IPS DF 19.7 (cell line): ENCODE measurements at places on chromosomes 16 and 17.

- no peak for DNase-seq
These were observed 18.7 kb upstream of the MEIOB start for GRCh38 chr16:1890708-1891050.

- DNase-seq = no peak
These were observed 55.8 kb upstream of the FASN start for GRCh38 chr17:82153745-82154375.

DNA sequence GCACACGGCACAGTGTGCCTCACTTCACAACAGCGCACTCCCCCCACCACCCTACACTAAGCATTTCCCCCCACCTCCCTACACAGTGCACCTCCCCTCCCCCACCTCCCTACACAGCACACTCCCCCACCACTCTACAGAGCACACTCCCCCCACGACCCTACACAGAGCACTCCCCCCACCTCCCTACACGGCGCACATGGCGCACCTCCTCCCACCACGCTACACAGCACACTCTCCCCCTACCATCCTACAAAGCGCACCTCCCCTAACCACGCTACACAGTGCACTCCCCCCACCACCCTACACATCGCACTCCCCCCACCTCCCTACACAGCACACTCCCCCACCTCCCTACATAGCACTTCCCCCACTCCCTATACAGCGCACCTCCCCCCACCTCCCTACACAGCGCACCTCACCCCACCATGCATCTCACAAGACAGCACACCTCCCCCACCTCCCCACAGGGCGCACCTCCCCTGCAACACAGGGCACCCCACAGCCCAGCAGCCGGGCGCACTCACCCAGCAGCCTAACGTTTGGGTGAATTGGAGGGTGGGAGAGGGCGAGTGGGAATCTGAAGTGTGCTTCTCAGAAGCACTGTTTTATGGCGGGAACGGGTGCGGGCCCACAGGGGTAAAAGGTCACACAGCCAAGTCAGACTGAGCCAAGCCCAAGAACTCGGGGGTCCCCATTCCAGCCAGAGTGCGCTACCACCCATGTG is 10.3 kb downstream of the KNOP1 start:
- no peak for DNase-seq

GRCh38 chr16:88806491-88807111 is 3.0 kb downstream of the CDT1 start:
- DNase-seq = no peak

- DNase-seq = no peak
These were observed 8.2 kb downstream of the FMNL1 start for GRCh38 chr17:45229681-45230409.

DNA sequence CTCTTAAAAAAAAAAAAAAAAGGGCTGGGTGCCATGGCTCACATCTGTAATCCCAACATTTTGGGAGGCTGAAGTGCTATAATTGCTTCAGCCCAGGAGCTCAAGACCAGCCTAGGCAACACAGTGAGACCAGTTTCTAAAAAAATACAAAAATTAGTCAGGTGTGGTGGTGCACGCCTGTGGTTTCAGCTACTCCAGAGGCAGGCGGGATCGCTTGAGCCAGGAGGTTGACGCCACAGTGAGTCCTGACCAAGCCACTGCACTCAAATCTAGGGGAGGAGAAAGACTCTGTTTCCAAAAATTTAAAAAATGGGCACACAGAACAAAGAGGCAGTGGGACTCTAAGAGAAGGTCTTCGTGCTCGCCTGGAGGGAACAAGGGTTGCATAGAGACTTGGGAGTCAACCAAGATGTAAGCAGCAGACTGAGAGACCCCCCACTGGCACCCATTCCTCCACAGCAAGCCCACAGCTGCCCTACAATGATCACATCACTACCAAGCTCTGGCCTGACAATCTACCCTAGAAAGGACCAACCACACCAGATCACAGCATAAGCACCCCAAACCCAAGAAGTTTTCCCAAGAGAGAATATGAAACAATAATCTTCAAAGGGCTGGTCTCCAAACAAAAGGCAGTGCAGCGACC is 121.6 kb downstream of the ANKRD11 start:
- no peak for DNase-seq

- DNase-seq = no peak
These were observed 117.5 kb downstream of the NOG start for GRCh38 chr17:56710986-56711385.

DNA sequence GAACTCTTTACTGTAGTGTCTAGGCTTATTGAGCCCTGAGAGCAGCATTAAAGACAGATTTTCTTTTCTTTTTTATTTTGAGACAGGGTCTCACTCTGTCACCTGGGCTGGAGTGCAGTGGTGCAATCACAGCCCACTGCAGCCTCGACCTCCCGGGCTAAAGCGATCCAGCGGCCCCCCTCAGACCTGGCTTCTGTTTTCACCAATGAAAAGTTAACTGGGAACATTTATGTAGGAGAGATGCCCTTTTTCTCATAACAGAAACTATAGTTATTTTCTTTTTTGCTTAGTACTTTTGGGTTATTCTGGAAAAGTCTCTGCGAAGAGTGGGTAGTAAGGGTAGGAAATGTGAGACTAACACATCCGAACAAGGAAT is 1.5 kb downstream of the MAP1LC3B start:
- DNase-seq = no peak

DNA sequence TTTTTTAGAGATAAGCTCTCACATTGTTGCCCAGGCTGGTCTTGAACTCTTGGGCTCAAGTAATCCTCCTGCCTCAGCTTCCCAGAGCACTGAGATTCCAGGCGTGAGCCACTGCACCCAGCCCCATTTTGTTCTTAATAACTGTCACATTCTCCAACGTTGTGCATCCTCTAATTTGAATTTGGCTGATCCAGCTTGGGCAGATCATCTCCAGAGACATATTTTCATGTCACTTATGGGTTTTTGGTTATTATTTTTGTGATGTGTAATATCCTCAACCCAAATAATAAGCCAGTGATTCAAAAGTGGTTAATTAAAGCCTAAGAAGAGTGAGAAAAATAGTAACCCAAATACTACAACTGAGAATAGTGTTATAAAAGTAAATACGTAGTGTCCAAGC is 16.2 kb upstream of the COL1A1 start:
- no peak for DNase-seq

DNA sequence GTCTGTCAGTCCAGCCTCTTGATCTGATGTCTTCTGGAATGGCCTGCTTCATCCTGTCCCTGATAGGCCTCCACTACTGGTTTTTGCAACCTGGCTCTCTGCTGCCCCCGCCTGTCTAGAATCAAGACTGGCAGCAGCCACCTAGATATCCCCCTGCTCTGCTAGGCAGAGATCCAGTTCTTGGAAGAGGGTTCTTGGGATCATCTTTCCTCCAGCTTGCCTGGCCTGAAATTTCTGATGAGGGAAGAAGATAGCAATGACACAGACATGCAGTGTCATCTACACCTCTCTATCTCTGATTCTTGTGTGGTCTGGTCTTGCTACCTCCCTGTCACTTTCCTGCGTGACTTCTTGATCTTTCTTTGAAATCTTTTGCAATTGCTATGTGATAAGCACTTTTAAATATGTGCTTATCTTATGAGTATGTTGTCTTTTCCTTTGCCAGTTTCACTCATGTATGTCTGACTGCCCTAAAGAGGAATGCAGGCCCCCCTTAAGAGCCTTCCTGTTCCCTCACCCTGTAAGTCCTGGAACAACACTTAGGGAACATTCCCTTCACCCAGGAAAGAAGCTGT is 20.3 kb upstream of the NFATC3 start:
- DNase-seq = no peak

GRCh38 chr17:75416006-75416405 is 10.5 kb upstream of the GRB2 start:
- DNase-seq = no peak

DNA sequence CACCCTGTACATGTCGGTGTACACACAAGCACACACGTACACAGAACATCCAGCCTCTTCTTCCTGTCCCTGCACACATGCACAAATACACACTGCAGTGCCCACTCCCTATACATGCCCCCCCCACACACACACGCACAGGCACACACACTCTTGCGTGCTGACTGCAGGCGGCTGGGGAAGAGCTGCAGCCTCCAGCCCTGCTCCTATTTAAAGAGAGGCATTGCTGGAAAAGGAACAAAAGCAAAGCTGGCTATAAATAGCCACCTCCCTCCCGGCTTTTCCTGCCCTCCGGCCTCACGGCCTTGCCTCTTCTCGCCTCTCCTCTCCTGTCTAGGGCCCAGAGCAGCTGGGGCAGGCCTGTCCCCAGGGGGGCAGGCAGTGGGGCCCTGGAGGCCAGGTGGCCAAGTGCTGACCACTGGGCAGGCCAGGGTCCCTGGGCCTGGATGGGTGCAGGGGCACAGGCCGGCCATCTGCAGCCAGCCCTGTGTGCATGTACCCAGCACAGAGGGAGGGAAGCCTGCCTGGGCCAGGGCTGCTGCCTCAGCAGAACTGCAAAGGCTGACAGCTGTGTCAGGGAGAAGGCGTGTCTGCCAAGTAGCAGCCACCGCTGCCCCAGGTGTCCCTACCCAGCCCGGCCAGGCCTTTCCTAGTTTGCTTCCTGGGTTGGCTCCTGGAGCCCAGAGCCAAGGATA is 25.4 kb downstream of the RTN4RL1 start:
- DNase-seq = no peak

GRCh38 chr16:23842137-23842600 is 6.4 kb downstream of the PRKCB start:
- DNase-seq = no peak

GRCh38 chr17:36590082-36590481 is 1.6 kb upstream of the DHRS11 start:
- no peak for DNase-seq

GRCh38 chr16:56608876-56609462 is 585 bp downstream of the MT2A start:
- DNase-seq = no peak

- DNase-seq = no peak
These were observed 3.7 kb downstream of the CD300C start for GRCh38 chr17:74542166-74542565.

- no peak for DNase-seq
These were observed 3.8 kb upstream of the ARHGAP23 start for GRCh38 chr17:38424297-38424972.

- DNase-seq = no peak
These were observed 948 bp downstream of the UTP18 start for GRCh38 chr17:51261024-51261963.

DNA sequence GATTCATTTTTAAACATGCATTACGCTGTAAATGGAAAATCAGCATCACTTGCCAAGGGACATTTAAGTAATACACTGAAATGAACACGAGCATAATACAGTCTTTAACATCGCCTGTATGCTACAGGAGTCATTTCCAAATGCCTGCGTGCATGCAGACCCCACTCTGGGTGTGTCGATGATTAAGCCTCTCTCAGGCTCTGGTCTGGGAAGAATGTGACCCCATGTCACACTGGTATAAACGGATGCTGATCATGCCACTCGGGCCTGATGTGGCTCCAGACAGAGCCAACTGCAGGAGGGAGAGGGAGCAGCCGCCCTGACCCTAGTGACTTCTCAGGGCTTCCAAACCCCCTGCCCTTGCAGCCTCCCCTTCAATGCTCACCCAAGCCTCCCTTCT is 10.8 kb downstream of the EMP2 start:
- no peak for DNase-seq

DNA sequence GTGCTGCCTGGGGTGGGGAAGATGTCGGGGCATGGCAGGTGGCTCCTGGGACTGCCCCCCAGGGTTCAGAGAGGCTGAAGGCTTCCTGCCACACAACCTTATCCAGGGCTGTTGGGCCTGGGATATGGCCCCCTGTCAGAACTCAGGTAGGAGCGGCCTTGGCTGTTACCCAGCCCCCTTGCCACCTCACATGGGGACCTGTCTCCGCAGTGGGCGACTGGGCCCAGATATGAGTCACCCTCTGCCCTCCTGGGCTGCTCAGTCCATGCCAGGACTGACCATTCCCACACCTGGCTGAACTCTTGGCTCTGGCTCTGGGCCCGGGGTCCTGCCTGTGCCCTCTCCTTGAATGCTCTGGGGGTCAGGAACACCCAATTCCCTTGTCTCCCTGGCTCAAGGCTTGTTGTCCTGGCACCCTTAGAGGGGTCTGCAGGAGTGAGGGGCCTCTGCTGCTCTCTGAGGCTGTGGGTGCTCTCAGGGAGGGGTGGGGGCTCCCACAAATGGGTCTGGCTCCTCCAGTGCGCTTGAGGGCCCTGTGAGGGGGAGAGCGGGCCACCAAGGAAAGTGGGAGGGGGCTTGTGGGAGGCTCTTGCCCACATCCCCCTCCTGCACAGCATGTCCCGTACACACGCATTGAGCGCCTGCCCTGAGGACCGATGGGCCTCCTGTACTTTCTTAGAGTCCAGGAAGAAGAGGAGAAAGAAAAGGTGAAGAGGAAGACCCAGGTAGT is 36.0 kb downstream of the LGALS9 start:
- no peak for DNase-seq

- DNase-seq = no peak
These were observed 253.9 kb downstream of the SLC39A11 start for GRCh38 chr17:72838581-72838980.
